ENCODE measurements at places on chromosomes 6 and 20.
A peak's percentile ranks its signal among the peaks of the same experiment; 100 is the strongest.

DNA sequence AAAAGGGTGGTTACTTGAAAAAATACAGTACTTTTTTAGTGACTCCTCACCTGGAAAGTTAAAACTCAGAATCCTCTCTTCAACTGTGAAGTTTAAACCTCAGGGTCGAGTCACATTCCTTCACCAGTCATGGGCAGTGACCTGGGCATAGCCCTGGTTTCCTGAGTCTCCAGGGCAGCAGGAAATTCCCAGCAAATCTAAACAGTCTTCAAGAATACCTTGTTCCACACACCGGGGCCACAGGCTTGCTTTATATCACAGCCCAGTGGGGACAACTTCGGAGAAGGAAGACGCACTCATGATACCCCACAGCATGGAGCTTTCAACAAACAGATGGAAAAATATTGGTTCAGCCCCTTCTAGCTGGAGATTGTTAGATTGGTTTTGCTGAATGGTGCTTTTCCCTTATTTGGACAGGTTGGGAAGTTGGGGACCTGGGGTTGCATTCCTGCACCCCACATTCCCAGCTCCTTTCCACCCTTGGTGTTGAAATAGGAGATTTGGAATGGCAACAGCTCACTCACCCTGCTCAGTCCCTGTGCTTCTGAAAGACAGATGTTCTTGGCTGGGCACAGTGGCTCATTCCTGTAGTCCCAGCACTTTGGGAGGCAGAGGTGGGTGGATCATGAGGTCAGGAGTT, 113.0 kb upstream of the TMEM170B start:
- no peak for DNase-seq

GRCh38 chr6:31690231-31691077, 9.6 kb upstream of the LY6G5C start:
- DNase-seq, result no peak

DNA sequence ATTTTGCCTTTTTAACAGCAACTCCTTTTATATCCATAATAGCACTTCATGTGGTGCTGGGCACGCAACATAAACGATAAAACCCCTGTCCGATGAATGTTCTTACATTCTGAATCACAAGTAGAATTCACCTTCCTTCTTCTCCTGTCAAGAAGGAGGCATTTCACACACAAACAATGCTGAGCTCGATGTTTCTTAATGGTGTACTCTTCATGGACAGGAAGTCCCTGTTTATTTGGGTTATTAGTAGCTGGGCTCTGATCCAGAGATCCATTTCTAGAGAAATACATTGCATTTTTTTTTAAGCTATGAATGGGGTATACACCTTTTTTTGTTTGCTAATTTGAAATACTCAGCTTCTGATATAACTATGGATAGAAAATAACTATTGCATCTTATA, 82.4 kb downstream of the PPP1R3G start:
- DNase-seq, result no peak

DNA sequence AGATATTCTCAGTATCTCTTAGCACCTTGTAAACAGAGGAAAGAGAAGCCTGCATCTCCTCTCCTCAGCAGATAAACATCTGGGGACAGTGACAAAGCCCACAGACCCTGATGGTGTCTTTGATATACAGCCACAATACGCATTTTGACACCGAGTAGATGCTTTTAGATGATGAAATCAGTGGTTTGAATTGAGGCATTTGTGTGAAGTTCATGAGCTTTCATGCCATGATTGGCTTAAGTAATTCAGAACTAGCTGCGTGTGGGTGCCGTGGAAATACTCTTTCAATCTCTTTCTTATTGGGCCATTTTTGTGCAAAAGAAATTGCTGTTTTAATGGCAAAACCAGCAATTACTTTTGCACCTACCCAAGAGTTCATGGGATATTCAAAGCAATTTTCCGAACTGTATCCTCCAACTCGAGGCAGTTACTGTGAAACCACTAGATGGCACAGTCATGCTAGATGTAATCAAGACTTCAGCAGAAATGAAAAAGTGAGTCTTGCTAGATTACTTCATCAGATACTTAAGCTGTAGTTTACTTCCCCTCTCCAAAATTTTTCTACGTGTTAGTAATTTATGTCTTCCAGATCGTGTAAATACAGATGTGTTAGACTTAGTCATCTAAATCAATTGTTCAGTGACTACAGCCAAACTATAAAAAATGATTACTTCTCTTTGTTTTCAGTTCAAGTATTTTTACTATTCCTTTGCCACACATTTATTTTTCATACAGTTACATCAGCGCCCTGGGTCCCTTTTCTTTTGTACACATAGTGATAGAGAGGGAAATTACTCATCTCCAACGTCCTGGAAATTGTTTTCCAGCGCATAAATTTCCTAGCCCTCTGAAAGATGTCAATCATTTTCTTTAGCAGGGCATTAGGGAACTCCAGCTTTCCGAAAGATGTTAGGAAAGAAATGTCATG, 49.4 kb downstream of the IYD start:
- peak; percentile 87 for DNase-seq

DNA sequence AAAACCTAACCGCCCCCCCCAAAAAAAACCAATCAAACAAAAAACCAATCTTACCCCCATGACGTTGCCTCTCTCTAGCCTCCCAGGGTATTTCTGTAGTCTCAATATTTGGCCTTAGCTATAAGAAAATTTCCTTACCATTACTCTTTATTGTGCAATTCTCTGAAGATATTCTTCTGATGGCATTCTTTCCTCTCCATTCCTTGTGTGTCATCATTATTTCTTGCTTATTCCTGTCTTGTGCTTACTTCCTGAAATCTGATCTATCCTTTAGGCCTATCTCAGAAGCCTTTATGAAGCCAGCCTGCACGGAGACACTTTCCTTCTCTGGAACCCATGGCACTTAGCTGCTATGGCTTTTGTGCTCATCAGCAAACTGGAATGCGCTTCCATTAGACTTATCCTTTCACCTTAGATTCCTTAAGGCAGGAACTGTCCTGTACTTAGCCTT, 65.9 kb upstream of the DDR1 start:
- no peak for DNase-seq

- DNase-seq, result no peak
Observed at GRCh38 chr6:2097464-2097863, 147.9 kb downstream of the GMDS start.

All from brain (organoid and tissue), 16 donors.